ENCODE measurements at places on chromosomes 1 and 21.

DNA sequence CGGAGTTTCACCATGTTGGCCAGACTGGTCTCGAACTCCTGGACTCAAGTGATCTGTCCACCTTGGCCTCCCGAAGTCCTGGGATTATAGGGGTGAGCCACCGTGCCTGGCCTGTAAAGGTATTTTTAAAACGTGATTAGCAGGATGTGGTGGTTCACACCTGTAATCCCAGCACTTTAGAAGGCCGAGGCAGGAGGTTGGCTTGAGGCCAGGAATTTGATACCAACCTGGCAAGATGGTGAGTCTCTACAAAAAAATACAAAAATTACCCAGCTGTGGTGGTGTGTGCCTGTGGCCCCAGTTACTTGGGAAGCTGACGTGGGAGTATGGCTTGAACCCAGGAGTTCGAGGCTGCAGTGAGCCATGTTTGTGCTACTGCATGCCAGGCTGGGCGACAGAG lies 43.3 kb upstream of the SOD1 start:
- DNase-seq, result no peak

- no peak for DNase-seq
Observed at GRCh38 chr1:94719926-94720793, 100.0 kb upstream of the SLC44A3 start.

DNA sequence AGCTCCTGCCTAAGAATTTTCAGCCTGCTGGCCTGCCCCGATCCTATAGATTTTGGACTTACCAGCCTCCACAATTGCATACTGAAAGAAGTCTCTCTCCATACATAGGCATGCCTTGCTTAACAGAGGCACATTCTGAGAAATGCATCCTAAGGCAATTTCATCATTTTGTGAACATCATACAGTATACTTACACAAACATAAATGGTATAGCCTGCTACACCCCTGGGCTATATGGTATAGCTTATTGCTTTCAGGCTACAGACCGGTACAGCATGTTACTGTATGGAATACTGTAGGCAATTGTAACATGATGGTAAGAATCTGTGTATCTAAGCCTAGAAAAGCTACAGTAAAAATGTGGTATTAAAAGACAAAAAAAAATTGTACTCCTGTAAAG lies 174.7 kb downstream of the NRIP1 start:
- no peak for DNase-seq

DNA sequence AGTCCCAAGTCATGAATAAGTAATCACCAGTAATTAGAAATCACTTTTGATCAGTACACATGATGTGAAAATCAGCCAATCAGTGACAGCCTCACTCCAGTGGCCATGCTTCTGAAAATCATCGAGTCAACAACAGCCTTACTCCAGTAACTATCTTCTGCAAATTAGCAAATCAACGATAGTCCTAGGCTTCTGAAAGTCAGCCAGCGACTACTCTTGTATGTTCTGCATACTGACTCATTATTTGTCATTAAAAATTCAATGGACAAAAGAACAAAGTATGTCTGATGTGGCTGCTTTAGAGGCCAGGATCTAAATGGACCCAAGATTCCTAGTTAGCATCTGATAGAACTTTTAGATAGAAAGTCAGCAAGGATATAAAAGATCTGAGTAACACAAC lies 102.5 kb downstream of the GPR52 start:
- DNase-seq, result no peak

Measured in NCI-H345 (cell line).